Caco-2 (cell line): ENCODE measurements at places on chromosomes 13 and 19. TPM values are rescaled to one million over a fixed set of nuclear protein-coding genes. Genes with fewer than 3 reads are reported as not detected.
A peak's percentile ranks its signal among the peaks of the same experiment; 100 is the strongest.

TEX101 gene
- total RNA-seq = not detected in 2 replicates

DNA sequence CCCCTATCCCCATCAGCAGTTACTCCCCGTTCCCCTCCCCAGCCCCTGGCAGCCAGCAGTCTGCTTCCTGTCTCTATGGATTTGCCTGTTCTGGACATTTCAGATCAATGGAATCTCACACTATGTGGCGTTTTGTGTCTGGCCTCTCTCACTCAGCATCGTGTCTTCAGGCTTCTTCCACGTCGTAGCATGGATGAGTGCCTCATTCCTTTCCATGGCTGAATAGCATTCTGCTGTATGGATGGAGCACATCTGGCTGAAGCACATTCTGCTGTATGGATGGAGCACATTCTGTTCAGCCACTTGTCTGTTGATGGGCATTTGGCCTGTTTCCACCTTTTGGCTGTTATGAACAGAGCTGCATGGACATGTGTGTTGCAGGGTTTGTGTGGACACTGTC, 29.5 kb downstream of the CRTC1 start:
- DNase-seq = no peak

DNA sequence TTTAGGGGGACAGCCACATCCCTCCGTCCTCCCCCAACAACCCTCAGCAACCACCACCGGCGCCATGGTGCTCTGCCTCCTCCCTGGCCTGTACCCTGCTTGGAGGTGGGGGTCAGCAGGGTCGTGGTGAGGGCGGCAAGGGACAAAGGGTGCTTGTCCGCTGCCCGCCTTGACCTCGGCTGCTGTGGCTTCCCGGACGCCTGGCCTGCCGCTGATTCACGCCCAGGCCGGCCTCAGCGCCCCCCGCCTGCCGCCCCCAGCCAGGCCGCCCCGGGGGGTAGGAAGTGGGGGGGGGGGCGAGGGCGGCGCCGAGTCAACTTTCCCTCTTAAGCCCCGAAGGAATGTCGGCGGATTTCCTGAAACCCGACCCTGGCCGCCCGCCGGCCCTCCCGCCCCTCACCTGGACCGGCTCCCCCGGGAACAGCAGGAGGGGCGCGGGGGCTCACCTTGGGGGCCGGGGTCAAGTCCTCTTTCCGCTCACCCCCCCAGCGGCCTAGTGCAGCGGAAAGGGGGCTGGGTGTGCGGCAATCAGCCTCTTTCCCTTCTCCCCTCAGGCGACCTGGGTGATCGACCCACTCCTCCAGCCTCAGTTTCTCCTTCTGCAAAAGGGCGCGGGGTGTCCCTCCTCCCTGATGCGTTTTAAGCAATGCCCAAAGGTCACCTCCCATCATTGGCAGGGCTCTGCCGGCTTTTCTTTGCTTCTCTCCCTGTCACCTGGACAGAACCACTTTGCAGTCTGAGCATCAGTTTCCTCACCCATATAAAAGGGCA, 1.9 kb upstream of the TMEM59L start:
- no peak for DNase-seq

DNA sequence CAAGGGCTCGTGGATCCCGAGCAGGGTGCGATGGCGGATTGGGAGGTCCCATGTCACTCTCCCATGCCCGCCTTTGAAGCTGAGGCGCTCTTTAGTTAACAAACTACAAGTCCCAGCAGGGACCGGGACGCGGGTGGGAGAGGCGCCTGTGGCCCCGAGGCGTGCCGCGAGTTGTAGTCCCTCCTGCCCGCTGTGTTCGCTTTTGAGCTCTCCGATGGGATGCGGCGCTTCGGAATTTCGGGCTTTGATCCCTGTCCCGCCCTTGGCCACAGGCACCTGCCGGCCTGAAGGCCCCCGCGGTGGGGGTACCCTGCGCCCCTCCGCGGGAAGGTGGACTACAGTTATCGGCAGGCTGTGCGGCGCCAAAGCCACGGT, 11.0 kb downstream of the CYTH2 start:
- no peak for DNase-seq

CEACAM19 gene
- total RNA-seq = 2.9 and 3.3 TPM in 2 replicates

DNA sequence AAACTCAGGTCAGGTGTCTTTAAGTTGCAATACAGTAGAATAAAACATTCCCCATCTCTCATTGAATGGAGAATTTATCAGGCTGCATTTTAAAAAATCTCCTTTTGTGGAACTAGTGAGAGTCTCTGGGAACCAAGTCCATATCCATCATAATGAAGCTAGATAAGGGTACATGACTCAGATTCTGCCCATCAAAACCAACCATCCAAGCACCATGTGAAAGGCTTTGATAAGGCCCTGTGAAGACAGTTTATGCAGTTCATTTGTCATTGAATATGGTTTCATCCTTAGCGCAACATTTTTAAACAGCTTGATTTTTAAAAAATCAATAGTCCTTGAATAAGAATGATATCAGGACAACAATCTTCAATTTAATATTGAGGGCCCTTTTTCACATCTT, 56.3 kb upstream of the DIAPH3 start:
- no peak for DNase-seq

NAA16 gene
- total RNA-seq = 32.4 and 37.3 TPM in 2 replicates

PSG5 gene
- 1.2 and 1.7 TPM in 2 replicates for total RNA-seq

DNA sequence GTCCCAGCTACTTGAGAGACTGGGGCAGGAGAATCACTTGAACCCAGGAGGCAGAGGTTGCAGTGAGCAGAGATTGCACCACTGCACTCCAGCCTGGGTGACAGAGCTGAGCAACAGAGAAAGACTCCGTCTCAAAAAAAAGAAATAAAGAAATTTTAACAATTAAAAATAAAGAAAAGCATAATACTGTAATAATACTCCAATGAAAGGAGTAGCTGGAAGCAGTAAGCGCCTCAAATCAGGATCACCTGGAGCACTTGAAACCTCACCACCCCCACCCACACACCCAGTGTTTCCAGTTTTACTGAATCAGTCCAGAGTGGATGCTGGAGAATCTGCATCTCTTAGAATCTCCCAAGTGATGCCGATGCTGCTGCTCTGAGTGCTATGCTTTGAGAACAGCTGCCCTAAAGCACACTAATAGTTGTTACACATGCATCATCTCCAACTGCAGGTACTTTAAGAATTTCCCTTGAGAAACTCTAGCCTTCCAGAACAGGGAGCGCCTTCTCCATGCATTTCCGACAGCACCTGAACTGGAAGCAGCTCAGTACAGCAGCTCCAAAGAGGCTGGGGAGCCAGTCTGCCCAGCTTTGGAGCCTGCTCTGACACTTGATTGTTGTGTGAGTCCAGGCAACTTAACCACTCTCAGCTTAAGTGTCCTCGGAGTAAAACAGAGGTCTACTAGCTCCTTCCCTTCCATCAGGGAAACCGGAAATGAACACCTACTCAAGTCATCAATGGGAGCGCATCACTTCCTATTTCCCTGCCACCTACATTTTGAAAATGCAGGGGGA, 2.9 kb downstream of the ABCC4 start:
- DNase-seq = no peak

- no peak for DNase-seq
These were observed 12.7 kb downstream of the FOXO1 start for GRCh38 chr13:40653527-40654318.

CERS4 gene
- total RNA-seq = 56.8 and 66.9 TPM in 2 replicates

FUT6 gene
- not detected in 2 replicates for total RNA-seq

DNA sequence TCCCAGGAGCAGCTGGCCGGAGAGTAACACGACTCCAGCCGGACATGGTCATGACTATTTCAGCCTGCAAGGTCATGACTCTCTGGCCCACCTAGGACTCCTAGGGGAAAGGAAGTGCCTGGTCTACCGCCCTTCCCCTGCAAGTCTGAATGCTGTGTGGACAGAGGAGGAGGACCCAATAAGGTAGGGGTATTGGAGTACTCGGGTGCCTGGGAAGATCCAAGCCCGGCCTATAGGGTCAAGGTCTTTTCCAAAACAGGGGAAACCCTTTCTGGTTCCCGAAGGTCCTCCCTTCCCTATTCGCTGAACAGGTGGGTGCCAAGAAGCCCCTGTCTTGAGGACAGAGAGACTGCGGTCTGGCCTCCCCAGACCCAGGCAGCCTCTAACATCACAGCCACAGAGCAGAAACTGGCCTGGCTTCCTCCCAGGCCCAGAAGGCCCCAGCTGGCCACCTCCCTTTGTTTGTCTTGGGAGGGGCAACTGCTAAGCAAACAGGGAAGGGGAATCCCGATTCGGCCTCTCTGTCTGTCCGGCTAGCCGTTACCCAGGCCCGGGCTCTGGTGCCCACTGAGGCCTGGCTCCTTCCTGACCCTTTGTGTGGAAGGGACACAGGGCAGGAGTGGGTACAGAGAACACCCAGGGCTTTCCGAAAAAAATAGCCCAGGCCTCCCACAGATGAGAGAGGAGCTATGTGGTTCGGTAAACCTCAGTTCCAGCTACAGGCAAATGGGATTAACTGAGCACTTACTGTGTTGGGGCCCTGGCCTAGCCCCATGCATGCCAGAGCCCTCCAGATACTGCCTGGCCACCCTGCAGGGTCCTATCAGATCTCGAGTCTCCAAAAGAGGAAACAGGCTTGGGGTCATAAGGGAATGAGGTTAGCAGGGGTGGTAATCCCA, 5.2 kb upstream of the GRAMD1A start:
- DNase-seq = peak; percentile 80

DNA sequence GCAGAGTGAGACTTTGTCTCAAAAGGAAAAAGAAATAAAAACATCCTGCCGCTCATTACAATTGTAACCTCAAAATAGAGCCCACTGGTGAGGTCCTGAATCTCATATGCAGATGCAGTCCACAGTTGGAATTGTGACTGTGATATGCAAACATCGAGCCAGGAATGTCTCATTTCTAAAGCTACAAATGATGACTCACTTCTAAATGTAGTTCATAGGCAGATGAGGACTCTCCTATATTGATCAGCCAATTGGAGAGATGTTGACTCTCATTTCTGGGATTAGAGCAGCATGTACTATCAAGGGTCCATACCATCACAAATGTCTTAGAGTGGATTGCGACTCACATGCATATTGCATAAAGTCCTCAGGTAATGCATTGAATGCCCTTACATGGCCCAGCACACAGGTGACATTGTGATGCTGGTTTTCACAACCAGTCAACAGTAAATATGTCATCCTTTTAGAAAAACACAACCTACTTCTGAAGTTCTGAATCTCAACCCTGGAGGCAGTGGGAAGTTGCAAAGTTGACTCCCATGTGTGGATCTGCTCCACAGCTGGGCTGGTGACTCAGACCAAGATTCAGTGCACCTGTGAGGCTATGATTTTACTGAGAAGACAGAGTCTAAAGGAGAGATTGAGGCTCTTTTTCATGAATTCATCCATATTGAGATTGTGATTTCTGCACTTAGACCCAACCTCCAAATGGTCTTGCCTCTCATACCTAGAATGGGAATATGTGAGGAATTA, 16.9 kb upstream of the ZNF254 start:
- no peak for DNase-seq

DNA sequence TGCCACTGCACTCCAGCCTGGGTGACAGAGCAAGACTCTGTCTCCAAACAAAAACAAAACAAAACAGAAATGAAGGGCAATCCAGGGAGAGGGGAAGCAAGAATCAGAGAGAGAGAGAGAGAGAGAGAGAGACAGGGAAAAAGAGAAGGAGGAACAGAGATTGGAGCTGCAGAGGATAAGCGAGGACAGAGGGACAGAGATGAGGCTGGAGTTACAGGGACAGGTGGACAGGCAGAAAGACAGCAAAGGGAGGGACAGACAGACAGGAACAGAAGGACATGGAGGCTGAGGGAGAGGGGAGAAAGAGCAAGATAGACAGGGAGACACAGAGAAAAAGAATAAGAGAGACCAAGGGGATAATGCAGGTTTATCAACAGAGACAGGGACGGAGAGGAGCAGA, 1.3 kb upstream of the CRX start:
- no peak for DNase-seq

DNA sequence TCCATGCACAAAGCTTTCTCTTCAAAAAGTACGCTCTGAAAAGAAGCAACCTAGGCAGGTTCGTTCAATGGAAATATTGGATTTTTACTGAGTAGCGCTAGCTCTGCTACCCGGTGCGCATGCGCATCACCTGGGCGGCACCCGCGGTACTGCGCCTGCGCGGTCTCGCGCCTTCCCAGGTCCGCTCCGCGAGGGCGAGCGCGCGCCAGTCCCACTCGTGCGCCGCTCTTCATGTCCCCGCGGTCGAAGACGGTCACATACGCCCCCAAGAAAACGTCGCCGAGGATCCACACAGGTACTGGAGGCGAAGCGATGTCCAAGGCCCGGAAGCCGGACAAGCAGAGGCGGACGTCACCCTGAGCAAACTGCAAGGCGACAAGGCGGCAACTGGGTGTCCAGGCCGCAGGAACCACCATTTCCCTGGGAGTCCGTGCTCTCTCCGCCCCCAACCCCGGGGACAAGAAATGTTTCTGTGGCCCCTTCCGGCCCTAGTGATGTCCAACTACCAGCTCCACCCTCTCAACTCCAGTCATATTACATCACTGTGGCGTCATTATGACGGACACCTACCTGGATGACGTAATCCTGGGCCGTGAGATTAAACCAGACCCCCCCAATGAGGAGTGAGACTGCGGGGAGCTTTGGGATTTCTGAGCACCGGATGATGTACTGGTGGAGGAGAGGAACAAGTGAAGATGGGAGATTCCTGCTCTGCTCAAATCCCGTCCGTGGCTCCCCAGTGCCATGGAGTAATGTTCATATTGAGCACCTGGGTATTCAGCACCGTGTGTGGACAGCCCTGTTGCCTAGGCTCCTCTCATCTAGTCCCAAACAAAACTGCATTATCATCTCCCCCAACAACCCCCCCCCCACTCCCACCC, 4.8 kb upstream of the KCNC3 start:
- peak; percentile 74 for DNase-seq

GRCh38 chr13:108084840-108085239, 130.5 kb downstream of the LIG4 start:
- DNase-seq = no peak

DNA sequence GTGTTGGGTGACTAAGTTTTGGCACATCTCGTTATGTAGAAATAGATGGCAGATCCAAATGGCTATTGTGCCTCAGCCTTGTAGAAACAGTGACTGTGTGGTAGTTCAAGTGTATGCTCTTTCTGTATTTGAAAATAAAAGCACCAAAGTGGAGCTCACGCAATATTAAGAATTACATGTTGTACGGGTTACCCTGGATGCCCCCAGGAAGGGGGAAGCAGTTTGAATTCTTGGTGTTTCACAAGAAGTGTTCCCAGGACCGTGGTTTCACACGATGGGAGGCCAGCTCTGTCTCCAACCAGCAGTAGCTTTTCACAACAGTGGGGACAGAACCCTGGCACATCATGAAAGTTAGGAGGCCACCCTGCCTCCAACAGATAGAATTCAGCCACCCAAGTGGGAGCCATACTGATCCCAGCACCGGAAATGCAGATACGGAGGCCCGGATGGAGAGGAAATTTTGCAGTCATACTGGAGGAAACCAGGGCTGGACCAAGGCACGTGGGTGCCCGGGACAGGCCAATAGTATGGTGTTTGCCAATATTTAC, 8.9 kb downstream of the FLT1 start:
- DNase-seq = no peak

DNA sequence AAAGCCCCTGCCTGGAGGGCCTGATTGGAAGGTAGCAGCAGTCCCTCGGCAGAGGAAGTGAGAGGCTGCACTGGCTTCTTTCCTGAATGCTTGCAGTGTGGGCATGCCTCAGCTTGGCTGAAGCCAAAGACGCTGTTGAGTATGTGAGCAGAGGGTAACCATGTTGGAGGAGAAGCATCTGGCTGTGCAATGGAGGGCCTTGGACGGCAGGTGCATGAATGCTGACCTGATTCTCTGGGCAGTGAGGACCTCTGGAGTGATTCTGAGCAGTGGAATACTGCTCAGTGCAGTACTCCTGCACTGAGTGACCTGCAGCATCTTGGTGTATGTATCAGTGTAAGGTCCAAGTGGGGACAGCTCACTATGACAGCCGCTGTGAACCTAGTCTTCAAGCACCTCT, 46.9 kb downstream of the SOX1 start:
- DNase-seq = no peak
